ENCODE measurements at places on chromosomes 11 and 22.

DNA sequence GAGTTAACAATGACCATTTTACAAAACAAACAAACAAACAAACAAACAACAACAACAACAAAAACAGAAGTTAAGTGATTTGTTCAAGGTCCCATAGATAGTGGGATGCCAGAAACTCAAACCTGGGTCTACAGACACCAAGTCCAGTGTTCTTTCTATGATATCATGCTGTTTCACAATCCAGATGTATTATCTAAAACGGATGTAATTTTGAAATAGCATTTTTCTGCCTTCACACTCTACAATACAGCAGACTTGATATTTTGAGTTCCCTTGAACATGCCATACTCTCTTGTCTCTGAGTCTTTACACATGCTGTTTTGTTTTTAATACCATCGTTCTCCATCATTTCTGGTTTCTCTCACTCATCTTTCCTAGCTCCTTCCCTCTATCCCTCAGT is 104.5 kb downstream of the RELT start:
- DNase-seq: no peak

- no peak for DNase-seq
Measured at GRCh38 chr11:31651208-31651607, 141.6 kb downstream of the ELP4 start.

- DNase-seq: no peak
Measured at GRCh38 chr11:61945191-61945590, 5.0 kb upstream of the BEST1 start.

DNA sequence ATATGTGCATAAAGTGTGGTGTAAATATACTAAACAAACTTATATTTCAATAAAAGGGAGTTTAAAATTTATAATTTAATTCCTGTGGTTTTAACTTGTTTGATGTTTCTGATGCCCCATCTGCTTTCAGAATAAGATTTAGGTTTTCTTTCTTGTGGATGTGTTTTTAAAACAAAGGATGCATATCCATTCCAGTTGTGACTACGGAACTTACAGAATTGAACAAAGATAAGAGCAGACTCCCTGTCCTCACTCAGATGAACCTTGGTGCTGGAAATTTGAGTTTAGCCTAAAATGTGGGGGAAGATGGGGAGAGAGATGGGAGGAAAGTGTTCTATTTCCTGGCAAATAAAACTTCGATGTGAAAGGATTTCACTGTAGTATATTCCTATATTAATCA is 2.5 kb downstream of the FJX1 start:
- DNase-seq: no peak

DNA sequence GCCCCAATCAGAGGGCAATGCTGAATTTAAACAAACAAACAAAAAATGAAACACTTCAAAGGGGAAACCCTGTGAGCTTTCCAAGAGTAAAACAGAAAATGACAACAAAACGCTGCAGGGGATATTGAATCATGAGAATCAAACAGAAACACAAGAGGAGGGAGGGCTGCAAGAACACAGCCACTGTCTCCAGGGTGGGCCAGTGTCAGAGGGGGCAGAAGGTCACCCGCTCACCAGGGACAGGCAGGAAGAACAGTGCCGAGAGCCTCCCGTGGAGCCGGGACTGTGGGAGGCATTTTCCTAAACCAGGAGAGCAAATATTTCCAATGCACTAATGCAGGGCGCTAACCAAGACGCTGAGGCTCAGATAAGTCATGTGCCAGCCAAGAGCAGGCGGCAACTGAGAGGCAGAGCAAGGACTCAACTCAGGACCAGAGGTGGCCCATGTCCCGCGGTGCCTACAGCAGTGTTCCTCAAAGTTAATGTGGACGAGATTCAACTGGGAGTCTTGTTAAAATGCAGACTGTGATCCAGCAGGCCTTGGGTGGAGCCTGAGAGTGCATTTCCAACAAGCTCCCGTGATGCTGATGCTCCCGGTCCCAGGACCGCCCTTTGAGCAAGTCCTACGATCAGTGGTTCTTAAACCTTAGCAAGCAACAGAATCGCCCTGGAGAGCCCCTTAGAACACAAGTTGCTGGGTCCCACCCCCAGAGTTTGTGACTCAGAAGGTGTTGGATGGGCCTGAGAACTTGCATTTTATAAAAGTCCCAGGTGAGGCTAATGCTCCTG is 197.2 kb downstream of the TENM4 start:
- no peak for DNase-seq

DNA sequence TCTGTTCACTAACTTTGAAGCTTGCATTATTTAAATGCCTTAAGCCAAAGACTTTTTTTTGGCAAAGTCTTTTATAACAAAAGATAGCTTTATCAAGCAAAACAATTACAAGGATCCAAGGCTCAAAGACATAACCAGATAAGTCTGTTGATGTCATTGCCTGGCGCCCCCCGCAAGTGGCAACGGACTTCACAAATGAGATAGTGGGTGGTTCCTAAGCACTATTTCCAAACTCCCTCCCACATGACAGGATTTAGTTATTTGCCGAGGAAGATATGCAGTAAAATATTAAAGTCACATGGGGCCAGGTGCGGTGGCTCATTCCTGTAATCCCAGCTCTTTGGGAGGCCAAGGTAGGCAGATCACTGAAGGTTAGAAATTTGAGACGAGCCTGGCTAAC is 194.2 kb upstream of the DDI1 start:
- DNase-seq: no peak

- no peak for DNase-seq
Measured at GRCh38 chr22:48887394-48888332, 940.0 kb downstream of the BRD1 start.

DNA sequence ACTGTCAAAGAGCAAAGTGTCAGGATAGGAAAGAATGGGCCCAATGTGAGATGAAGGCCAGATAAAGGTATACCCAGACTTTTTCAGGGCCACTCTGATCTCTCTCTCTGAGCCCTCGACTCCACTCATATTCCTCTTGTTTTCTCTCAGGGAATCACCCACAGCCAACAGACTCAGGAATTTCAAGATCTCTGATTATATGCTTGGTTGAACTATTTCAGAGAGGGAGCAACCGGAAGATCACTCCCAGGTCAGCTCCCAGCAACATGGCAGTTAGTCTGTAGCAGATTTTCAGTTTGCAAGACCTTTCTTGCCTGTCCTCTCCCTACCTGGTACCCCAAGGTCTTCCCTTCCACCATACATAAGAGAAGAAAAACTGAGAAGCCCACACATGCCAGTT is 102.5 kb downstream of the C11orf58 start:
- no peak for DNase-seq

- DNase-seq: no peak
Measured at GRCh38 chr22:25883482-25884033, 141.6 kb downstream of the MYO18B start.

DNA sequence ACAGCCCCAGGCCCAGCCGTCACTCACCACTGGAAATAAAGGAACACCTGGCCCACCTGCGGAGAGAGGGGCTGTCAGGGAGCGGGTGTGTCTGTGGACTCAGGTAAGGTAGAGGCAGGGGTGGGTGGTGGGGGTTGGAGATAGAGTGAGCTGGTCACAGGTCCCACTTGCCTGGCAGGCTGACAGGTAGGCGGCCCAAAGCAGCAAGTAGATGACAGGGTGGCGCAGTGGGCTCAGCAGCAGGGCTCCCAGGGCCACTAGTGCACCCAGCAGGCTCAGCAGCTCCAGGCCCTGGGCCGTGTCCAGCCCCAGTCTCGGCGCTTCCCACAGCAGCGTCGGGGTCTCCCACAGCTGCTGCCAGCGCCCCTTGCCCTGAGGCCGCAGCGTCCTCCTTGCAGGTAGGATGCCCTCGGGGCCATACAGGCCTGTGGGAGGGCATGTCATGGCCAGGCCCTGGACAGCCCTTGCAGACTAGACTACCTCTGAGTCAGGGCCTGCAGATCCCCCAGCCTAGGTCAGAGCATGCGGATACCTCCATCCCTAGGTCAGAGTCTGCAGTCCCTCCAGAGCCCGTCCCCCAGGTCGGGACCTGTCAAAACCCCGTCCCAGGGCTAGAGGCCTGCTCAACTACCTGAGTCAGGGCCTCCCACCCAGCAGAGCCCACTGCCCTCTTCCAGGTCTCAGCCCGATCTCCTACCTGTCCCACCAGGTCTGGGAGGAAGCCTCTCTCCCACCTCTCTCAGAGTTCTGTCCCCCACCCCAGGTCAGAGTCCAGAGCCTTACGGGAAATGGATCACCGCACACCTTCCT is 686 bp downstream of the LMF2 start:
- DNase-seq: no peak

DNA sequence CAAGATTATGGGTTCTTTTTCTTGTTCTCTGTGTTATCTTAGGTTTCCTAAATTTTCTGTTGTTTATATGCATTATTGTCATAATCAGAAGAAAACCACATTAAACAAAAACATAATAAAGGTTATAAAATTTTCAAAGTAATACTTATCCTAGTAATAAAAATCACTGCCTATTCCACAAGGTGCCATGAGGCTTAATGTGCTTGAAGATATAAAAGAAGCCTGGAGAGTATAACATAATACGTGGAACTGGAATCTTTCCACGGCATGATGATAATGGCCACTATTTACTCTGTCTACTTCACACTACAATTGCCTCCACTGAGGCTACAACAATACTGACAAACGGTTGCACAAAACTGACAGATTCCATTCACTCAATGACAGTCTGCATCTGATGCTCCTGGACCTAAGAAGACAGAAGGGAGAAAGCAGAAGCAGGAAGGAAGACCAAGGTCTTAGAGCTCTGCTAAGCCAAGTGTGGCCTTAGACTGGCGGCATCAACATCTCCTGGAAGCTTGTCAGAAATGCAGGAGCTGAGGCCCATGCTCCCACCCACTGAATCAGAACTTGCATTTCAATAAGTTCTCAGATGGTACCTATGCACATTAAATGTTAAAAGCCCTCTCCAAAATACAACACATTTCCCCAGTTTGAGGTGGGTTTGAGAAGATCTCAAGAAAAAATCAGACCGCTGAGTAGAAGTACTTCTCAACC is 13.1 kb downstream of the TENM4 start:
- no peak for DNase-seq

- no peak for DNase-seq
Measured at GRCh38 chr22:45664136-45664646, 7.4 kb upstream of the ATXN10 start.

GRCh38 chr11:33376331-33377310 is 119.4 kb downstream of the HIPK3 start:
- no peak for DNase-seq

GRCh38 chr11:126647735-126648134 is 292.2 kb downstream of the ST3GAL4 start:
- no peak for DNase-seq

DNA sequence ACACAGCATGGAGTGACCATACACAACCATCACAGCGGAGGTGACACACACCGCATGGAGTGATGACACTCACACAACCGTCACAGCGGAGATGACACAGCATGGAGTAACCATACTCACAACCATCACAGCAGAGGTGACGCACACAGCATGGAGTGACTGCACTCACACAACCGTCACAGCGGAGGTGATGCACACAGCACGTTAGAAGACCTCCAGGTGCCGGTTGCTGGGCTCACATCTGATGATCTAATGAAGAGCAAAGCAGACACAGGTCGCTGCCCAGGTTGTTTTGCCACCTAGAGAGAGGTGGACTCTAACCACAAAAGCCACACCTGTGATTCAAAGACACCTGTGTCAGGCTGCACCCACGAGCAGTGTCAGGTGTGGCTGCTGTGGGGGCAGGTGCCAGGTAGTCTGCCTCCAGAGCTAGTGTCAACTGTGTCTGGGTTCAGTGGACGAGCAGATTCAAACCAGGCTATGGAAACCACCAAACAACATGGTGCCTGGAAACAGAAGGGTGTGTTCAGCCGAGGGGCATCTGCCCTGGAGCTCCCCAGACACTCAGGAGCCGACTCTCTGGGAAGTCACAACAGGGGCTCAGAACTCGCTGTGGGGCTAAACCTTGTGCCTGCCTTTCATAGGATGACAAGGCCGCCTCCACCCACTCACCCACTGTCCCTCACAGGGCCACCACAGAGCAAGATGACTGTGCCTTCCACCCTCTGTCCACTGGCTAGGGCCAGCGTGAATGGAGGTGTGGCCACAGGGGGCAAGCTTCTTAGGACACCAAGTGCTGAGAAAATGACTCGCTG is 608.2 kb downstream of the TBC1D22A start:
- no peak for DNase-seq

DNA sequence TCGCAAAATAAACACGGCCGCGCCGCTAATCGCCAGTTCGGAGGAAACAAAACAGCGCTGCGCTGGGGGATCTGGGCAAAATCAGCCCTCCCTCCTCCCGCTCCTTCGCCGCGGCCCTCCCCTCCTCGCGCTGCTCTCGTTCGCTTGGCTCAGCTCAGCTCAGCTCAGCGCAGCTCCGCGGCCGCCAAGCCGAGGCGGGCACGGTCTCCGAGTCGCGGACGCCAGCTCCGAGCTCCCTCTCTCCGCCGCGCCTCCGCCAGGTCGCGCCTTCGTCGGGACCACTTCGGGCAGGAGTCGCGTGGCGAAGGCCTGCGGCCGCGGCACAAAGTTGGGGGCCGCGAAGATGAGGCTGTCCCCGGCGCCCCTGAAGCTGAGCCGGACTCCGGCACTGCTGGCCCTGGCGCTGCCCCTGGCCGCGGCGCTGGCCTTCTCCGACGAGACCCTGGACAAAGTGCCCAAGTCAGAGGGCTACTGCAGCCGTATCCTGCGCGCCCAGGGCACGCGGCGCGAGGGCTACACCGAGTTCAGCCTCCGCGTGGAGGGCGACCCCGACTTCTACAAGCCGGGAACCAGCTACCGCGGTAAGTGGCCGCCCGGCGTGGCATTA is at the start of gene SPON1:
TSS of gene SPON1 (plus strand) at position 162 of the 607 bp plus-strand sequence. CDS start at position 344, 182 bp downstream.
- DNase-seq: no peak

DNA sequence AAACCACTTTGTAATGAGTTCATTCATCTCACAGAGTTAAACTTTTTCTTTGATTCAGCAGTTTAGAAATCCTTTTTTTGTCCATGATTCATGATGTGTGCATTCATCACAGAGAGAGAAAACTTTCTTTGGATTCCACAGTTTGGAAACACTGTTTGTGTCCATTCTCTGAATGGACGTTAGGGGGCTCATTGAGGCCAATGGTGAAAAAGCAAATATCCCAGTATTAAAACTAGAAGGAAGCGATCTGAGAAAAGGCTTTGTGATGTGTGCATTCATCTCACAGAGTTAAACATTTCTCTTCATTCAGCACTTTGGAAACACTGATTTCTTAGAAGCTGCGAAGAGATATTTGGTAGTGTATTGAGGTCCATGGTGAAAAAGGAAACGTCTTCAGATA is 155.6 kb upstream of the TRIM48 start:
- no peak for DNase-seq

GRCh38 chr22:22075382-22076163 is 93.0 kb upstream of the TOP3B start:
- DNase-seq: no peak
